ENCODE measurements at places on chromosomes 4 and X. TPM values are rescaled to one million over a fixed set of nuclear protein-coding genes. Genes with fewer than 3 reads are reported as not detected.

DNA sequence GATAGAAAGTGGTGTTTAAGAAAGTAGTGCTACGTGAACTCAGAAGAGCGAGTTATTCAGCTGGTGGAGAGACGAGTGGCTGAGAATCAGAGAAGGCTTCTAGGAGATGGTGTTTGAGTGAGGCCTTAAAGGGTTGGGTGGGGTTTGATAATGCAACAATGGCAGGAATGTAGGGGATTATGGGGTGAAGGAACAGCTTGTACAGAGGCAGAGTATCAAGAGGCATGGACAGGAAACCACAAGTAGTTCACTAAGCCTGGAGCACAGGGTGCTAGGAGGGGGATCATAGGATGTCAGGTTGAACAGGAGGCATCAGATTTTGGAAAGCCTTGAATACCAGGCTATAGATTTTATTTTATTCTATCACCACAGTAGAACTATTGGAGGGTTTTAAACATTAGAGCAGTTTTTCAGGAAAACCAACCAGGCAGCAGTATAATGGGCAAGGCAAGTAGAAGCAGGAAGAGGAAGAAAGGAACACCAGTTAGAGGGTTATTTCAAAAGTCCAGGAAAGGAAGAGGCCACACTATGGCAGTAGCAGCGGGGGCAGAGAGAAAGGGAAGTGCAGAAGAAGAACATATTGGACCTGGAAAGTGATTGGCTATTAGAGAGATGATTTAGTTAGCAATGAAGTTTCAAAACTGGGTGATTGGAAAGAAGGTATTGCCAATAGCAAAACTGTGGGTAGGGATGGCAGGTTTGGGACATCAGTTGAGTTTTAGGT lies 99.2 kb downstream of the DOCK11 start:
- no peak for DNase-seq

GRCh38 chrX:29419774-29420553 lies 795.4 kb upstream of the MAGEB2 start:
- DNase-seq = no peak

DNA sequence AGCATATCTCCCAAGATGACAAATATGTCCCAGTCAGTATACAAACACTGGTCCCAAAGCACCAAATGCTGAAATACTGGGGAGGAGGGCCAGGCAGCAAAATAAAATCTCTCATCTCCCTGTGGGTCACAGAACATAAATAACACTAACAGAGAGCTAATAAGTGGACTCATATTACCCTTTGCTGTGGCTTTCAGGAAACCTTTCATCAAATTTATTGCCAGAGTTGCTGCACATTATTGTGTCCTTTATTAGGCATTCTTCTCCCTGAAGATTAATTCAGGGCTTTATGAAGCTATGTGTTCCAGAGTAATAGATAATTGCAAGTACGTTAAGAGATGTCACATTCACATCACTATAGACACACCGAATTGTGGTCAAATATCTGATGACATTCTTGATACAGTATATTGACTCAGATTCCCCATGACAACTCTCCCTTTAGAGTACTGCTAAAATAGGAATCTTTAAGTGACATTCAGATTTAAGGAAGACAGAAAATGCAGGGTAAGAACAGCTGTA lies 124.1 kb upstream of the PRR32 start:
- no peak for DNase-seq

DNA sequence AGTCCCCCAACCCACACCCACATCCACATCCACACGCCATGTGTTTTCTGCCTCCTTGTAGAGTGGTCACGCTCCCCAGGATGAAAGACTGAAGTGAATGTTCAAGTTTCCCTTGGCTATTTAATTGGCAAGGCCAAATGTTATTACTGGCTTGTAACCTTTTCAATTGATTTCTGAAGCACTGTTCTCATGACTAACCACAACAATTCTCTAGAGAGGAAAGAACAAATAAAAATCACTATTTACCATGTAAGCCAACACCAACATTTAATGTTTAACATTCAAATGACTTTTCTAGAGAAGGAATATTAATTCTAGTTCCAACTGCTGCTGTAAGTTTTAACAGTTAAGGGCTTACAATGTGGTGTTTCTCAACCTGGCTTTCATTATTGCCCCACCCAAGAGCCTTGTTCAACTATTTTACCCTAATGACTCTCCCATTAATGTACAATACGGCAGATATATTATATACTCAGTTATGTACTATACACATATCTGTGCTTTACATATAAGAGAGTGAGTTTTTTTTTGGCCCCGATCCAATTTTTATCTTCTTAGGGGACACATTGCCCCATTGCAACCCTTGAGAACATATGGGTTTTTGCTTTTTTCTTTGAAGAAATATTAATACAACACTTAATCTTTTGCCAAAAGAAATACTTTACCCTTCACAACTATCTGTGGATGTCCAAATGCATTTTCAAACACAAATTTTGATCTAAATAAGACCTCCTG lies 46.5 kb downstream of the RELL1 start:
- DNase-seq = no peak

DNA sequence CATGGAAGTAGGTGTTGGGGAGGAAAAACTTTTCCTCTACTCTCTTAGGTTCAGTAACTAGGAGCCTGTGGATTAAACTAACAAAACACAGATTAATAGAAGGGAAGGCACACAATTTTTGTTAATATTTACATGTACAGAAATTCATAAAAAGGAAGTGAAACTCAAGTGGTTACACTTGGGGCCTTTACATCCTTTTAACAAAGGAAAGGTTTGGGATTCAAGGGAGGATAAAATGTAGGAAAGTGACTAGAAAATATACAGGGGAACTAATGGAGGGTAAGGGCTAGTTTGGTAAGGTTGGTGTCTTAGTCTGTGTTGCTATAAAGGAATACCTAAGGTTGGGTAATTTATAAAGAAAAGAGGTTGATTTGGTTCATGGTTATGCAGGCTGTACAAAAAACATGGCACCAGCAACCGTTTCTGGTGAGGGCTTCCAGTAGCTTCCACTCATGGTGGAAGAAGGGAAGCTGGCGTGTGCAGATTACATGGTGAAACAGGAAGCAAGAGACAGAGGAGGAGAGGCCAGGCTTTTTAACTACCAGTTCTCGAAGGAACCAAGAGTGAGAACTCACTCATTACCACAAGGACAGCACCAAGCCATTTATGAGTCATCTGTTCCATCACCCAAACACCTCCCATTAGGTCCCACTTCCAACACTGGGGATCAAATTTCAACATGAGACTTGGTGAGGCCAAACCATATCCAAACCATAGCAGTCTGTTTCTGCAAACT lies 124.4 kb downstream of the CHRDL1 start:
- no peak for DNase-seq

GRCh38 chr4:87570290-87570805 lies 38.0 kb upstream of the DSPP start:
- no peak for DNase-seq

DNA sequence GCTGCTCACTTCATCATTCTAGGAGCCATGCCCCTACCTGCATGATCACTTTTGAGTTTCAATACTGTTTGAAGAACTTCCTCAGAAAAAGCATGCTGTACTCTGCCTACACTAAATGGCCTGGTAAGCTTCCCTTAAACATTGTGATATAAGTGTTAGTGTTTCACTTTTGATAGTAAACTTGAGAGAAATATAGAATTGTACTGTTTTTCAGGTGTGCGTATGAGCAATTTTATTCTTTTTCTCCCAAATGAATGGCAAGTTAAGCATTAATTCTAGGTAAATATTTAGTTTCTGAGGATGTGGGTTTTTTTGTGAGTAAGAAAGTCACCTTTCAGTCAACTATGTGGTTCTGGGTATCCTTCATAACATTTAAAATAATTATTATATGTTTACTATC lies 484.5 kb downstream of the IL15 start:
- no peak for DNase-seq

DNA sequence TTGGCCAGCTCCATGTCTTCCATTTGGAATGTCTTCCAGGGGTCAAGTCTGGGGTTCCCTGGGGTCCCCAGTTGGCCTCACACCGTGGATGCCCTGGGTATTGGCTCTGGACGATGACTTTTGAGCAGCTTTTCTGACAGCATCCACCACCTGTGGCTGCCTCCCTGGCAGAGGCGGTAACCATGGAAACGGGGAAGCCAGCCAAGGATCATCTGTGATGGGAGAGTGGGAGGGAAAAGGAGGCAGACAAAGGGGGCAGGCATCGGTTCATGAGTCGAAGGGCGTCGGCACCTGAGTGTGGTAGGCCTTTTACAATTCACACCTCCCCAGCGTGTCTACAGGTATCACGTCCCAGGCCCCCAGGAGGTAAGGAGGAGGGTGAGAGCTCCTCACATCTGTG lies 152.2 kb downstream of the ASMT start:
- DNase-seq = no peak

DNA sequence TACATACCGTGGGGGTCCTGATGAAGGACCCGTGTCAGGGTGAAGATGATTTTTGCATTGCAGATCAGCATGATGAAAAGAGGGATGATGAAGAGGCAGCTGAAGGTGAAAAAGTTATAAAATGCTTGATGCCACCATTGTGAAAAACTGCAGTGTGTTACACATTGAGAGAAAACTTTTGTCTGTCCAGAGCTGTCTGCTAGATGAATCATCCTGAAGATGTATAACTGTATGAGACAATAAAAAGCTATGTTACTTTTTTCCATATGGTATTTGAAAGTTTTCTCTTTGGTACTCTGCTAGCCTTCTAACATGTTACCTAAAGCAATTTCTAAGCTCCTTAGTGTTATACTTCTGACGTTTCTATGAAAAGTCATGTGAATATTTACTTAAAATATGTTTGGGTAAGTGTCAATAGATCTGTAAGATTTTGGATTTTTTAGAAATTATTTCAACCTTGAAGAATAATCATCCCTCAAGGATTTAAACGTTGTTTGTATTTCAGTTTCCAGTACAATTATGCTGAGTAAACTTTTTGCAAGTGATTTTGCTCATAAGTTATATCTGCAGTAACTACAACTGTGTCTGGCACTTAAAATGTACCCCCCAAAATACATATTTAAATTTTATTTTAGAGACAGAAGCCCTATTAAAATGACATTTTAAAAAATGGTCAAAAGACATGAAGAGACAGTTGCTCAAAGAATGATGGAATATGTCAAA lies 9.5 kb downstream of the GNRHR start:
- no peak for DNase-seq

- DNase-seq = no peak
Measured at GRCh38 chrX:13857804-13858203, 40.9 kb upstream of the GPM6B start.

The GLUD2 gene
- polyA plus RNA-seq = 2.9 TPM

The PIR gene
- 9.6 TPM for polyA plus RNA-seq

The EDA2R gene
- polyA plus RNA-seq = 0.84 TPM

The PLP1 gene
- 15.8 TPM for polyA plus RNA-seq
